ENCODE measurements at places on chromosomes 12 and 14. TPM values are rescaled to one million over a fixed set of nuclear protein-coding genes. Genes with fewer than 3 reads are reported as not detected.

The SYNDIG1L gene
- not detected for total RNA-seq

The FGD6 gene
- total RNA-seq: 2.9 TPM

The PDE3A gene
- total RNA-seq: 3.8 TPM

The PRH2 gene
- total RNA-seq: 0.42 TPM

The MUCL1 gene
- total RNA-seq: not detected

The C14orf119 gene
- 16.1 TPM for total RNA-seq

The LPAR5 gene
- total RNA-seq: 2.0 TPM

The MIP gene
- 0.50 TPM for total RNA-seq

DNA sequence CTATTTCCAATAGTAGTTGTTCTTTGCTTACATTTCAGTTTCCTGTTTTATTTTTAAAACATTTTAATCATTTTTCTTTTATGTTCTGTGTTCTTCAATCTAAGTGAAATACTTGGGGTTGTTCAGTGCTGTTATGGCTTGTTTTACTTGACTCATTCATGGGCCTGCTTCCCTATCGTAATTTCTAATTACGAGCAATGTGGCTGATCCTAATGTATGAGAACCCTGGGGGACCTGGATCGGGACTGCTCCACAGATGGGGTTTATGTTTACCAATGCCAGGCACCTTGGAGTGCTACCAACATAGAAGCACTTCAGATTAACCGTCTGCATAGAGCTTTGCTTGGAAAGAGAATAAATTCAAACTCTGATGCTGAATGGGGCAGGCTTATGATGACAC, 29.8 kb downstream of the TECPR2 start:
- DNase-seq: no peak

DNA sequence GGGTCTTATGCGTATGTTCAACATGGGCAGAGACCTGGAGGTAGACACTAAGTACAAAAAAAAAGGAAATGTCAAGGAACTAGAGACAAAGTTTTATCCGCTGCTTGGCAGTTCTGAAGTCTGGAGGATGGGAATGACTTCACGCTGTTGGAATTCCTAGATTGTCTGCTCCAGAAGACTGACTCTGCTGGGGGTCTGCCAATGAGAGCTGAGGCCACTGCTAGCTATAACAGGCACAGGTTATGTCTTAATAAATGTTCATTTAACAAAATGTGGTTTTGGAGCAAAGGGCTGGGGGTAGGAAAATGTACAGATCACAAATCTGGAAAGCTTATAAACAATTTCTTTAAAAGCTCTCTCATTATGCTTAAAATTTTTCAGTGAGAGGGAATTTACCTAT, 5.9 kb downstream of the RNASE8 start:
- no peak for DNase-seq

GRCh38 chr14:21997300-21997699, 323.7 kb upstream of the OR4E1 start:
- DNase-seq: no peak

- DNase-seq: peak; percentile 67
Measured at GRCh38 chr12:49288412-49288853, 6.5 kb upstream of the PRPH start.

DNA sequence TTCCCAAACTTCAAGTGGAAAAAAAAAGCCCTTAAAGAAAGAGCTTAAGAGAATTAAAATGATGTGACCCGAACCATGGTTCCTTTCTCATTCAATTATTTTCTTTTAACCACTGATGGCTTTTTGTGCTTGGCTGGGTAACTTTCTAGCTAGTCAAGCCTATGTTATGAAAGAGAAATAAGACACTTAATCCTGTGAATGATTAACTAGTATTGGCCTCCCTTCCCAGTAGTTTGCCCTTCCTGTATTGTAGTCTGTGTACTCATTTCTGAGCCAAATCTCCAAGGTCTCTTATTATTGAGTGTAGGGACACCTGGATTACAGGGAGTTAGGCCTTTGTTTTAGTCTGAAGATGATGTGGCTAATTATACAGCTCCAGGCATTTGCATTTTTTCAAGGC, 353.0 kb downstream of the RAD51B start:
- DNase-seq: no peak

DNA sequence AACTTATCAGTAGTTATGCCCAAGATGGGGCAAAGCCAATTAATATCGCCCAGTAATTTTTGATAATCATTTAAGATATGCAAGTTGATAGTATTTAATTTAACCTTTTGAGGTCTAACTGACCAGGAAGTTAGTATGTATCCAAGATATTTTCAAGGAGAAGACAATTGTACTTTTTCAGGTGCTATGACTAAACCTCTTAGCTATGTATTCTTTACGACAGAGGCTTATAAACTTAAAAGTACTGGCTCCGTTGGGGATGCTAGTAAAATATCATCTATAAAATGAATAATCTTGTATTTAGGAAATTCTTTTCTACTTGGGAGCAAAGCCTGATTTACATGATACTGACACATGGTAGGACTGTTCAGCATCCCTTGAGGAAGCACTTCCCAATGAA, 40.3 kb downstream of the TMTC3 start:
- DNase-seq: no peak

DNA sequence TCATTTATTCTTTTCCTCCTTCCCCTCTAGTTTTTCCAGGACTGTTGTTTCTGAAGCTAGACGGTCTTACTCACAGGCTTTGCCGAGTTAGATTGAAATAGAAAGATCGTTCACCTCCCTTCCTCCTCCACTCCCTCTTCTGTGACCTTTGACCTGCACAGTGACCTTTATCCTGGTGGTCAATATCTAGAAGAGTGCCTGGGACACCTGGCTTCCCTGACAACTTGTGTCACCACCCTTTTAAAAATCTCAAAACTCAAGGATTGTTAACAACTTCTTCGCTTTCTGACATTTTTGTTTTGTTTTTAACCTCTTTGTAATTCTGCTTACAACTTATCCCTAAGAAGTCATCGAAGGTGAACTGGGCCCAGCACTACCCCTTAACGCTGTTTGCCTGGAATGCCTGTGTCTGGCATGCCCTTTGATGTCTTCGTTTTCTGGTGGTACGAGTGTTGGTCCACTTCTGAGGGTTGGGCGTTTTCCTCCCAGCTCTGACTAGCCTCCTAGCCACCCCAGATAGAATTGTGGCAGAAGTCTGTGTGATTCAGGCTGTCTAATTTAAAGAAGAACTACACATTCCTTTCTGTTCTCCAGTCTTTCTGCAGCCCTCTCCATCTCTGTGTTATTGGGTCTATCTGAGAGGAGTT, 2.8 kb upstream of the KRT75 start:
- no peak for DNase-seq

DNA sequence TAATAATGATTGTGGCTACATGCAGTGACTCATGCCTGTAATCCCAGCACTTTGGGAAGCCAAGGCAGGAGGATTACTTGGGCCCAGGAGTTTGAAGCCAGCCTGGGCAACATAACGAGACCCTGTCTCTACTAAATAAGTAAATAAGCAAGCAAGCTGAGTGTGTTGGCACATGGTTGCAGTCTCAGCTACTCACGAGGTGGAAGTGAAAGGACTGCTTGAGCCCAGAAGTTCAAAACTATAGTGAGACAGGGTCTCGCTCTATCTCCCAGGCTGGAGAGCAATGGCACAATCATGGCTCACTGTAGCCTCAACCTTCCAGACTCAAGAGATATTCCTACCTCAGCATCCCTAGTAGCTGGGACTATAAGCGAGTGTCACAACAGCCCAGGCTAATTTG, 64.7 kb downstream of the RPS6KA5 start:
- DNase-seq: no peak

DNA sequence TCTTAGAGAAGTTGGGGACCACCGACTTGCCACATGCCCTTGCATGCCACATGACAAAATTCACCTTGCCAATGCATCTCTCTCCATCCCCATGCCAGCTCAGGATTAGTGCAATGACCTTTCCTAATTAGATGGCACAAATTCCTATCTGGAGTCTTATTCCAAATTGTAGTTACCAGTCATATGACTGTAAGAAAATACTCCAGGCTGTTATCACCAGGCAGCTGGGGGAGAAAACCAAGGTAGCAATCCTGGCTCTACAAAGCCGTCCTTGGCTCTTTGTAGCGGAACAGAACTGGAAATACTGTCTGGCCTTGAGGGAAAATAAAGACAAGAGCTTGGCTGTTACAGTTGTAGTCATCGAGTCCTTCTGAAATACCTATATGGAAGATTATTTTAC, 208.5 kb upstream of the DIO2 start:
- DNase-seq: no peak

DNA sequence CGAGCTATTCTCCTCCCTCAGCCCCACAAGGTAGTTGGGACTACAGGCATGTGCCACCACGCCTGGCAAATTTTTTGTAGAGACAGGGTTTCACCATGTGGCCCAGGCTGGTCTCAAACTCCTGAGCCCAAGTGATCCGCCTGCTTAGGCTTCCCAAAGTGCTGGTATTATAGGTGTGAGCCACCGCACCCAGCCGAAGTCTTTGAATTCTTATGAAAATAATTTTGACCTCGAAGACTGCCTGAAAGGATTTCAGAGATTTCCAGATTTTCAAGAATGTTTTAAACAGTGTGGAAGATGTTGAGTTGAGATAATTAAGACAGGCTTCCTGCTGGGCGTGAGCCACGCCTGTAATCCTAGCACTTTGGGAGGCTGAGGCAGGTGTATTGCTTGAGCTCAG, 5.0 kb downstream of the PSMA3 start:
- DNase-seq: no peak

DNA sequence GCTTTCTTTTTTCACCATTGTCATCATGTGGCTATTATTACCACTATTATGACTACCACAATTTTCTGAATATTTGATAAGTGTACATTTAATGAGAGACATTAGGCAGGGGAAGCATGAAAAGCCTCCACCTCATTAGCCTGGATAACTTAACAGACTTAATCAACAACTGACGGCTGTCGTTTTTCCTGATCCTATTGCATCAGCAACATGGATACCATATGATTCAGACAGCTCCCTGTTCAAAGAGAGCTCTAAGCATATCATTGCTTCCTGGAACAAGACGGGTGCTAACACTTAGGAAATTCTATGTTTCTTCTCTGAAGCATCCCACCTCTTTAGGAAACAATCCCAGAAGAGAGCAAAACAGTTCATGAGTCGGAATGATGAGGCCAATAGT, 765.2 kb downstream of the NOVA1 start:
- DNase-seq: no peak

DNA sequence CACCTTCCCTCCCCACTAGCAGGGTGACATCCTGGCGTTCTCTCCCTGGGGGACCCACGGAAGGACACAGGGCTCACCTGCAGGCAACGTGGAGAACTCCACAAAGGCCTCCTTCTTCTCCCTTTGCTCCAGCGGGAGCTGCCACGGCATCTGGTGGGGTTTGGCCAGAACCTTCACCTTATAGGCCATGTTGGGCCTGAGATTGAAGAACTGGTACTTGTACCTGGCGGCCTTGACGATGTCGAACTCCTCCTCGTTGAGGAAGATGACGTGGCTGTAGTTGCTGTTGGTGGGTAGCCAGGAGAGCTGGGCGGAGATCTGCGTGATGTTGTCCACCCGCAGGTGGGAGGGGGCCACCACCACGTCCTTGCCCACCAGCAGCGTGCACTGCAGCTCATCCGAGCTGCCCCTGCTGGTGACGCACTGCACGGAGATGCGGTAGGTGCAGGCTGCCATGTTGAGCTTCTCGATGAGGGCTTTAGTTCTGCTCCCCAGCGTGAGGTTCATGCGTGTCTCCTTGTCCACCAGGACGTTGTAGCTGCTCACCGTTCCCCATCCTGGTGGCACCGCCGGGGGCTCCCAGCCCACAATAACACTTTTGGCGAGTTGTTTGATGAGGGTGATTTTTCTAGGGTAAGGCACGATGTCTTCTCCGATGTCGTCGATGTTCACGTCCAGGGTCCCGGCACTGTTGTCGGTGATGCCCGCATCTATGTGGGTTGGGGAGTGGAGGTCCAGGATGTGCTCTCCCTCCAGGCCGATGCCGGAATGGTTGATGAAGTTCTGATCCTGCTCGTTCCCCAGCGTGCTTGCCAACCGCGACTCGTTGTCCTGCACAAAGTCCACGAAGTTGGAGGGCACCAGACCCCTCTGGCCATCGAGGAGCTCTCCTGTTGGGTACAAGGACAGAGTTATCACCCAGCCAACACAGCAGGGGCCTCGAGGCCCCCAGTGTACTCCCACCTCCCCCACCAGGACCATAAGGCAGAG, 104.4 kb downstream of the PIWIL1 start:
- no peak for DNase-seq

GRCh38 chr12:106248846-106249371, 1.1 kb upstream of the CKAP4 start:
- DNase-seq: no peak

GRCh38 chr12:98895086-98895651, 250.1 kb downstream of the APAF1 start:
- no peak for DNase-seq

DNA sequence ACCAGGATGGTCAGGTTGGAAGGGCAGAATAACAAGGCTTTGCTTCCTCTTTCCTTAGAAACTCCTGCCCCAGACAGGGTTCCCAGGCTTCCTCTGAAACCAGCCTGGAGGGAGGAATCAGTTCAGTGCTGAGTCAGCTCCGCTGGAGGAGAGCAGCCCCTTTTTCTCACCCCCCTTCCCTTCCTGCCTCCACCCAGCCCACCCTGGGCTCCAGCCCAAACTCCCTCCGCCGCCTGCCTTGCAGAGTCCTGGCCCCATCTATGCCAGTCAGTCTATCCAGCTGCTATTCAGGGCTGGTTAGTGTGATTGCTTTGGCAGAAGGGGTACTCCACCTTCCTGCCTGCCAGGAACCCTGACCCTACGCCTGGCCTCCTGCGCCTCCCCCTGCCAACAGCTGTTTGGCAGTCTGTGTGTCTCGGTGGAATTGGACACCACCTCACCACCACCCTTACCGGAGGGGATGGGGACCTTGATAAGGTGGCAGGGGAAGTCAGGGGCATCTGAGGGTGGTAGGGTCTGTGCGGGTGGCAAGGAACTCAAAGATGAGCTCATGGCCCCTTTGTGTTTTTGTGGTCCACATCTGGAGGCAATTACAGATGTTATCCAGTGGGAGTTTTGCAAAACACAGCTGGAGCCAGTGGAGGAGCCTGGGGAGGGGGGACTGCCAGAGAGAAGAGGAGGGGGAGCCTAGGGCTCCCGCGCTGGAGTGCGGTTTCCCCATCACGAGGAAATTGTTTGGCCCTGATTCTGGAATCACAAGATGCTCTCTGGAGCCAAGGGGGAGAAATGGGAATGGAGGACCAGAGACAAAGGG, 12.2 kb downstream of the MMP14 start:
- no peak for DNase-seq

GRCh38 chr14:32934881-32935633, 3.6 kb upstream of the NPAS3 start:
- DNase-seq: no peak

Data from liver (tissue), 10 donors.